Stimulated activated CD4-positive, alpha-beta T cell treated with anti-CD3 and anti-CD28 coated beads, TNF-alpha, amount 100 ng/mL, for 1 hour (primary cell): ENCODE measurements at places on chromosomes 1 and 21.

DNA sequence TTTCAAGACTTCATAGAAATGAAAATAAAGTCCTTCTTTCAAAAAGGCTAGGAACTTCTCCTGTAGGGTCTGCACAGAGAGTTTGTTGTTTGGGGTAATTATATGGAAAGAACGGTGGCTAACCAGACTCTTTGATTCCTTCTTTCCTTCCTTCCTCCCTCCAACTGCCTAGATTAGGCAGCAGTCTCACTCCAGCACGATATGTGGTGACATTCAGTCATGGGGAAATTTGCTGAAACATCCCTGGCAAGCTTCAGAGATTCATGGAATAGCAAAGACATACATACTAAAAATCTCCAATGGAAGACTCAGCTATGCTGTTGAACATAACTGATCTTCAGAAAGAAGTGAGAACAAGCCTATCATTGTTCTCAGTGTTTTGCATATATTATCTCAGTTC lies 4.3 kb downstream of the NTMT2 start:
- no peak for DNase-seq

GRCh38 chr1:161510477-161510876 lies 5.2 kb downstream of the FCGR2A start:
- DNase-seq = no peak

- no peak for DNase-seq
These were observed 29.3 kb downstream of the RRP1 start for GRCh38 chr21:43818685-43819084.

DNA sequence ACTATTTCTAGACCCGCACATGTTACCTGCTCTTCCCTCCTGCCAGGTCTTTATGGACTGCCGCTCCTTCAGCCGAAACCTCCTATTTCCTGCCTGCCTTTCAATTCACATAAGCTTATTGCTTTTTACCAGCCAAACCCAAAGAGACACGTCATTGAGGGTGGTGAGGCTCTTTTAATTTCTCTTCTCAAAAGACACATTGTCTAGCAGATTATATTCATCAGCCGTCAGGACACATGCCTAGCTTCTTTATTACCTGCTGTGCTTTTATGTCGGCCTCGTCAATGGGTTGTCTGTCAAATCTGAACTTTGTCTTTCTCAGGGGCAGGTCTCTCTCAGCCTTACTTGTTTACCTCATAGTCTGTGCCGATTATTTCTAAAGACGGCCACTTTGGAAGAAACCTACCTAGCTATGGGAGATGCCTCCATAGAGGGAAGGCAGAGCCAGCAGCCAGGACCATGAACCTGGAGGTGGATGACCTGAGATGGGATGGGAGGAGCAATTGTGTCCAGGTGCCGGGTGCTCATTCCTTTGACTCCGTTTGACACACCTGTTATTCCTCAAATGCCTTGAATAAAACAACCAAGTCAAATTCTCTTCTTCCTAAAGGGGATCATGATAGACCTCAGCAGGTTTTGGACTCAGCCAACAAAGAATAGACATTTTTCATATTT lies 42.0 kb downstream of the ZBTB18 start:
- no peak for DNase-seq

- DNase-seq = no peak
These were observed 7.3 kb upstream of the FCGR2A start for GRCh38 chr1:161497961-161498360.

DNA sequence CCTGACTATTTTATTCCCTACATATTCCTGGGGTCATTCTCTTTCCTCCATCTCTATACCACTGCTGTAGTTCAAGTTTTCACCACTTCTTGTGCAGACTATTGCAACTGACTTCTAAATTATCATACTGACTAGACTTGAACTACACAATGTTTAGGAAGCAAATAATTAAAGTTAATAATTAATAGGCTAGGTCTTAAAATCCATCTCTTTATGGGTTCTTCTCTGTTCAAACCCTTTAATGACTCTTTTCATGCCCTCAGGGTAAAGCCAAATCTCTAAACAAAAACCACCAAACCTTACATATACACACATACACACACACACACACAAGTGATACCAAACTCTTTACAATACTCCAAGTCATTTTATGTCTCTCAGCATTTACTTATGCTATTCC lies 22.3 kb upstream of the MOB3C start:
- DNase-seq = no peak

DNA sequence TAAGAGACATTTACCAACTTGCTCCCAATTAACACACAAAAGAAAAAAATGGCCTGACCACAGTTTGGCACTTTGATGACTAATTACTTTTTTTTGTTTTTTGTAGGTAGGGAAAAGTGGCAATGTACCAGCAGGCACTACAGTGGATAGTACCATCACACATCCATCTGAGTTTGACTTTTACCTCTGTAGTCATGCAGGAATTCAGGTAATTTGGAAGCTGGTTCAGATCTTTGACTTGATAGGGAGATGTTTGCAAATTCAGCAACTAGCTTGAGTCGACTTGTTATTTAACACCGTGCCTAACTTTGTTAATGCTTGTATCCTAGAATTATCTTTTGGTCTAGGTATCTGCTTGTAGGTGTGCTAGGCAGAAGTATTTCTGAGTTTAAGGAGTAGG lies 33.0 kb upstream of the AGO1 start:
- no peak for DNase-seq

- DNase-seq = no peak
These were observed 21.4 kb downstream of the OPRD1 start for GRCh38 chr1:28833381-28833780.

- no peak for DNase-seq
These were observed 3.6 kb downstream of the KCNJ15 start for GRCh38 chr21:38260426-38260825.

DNA sequence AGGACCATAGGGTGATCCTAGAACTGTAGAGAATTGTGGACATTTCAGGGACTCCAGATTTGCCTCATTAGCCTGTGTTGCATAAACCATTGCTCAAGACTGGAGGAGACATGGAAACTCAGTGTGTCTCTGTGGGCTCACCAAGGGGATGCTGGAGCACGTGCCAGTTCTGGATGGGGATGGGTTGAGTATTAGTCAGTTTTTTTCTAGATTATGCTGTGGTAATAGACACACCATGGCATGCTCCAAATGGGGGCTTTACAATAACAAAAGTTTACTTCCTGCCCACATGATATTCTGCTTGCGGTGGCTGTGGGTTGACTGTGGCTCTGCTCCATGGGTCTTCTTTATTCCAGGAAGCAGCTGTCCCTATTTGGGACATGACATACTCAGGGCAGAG lies 125.4 kb downstream of the FOXD2 start:
- DNase-seq = no peak

GRCh38 chr21:38351176-38351959 lies 94.6 kb downstream of the KCNJ15 start:
- DNase-seq = no peak

DNA sequence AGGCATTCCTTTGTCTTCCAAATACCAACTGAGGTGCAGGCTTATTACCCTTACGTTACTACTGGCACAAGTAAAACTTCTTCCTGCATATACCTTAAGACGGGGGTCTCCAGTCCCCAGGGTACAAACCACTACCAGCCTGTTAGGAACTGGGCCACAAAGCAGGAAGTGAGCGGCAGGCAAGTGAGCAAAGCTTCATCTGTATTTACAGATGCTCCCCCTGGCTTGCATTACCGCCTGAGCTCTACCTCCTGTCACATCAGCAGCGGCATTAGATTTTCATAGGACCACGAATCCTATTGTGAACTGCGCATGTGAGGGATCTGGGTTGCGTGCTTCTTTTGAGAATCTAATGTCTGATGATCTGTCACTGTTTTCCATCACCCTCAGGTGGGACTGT lies 113.1 kb downstream of the SLC45A1 start:
- no peak for DNase-seq

DNA sequence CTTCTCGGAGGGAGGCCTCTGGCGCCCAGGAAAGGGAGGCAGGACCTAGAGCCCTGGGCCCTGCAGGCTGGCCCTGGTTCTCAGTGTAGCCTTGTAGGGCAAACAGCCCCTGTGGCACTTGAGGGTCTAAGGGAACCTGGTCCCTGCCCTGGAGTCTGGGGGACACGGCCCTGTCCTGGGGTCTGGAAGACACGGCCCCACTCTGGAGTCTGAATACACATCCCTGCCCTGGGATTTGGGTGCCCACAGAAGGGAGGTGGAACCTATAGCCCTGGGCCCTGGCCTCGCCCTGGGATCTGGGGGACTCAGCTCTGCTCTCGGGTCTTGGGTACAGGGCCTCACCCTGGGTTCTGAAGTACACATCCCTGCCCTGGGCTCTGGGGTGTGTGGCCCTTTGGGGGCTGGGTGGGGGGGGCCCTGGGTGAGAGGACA lies 97.9 kb downstream of the OBSCN start:
- DNase-seq = no peak

DNA sequence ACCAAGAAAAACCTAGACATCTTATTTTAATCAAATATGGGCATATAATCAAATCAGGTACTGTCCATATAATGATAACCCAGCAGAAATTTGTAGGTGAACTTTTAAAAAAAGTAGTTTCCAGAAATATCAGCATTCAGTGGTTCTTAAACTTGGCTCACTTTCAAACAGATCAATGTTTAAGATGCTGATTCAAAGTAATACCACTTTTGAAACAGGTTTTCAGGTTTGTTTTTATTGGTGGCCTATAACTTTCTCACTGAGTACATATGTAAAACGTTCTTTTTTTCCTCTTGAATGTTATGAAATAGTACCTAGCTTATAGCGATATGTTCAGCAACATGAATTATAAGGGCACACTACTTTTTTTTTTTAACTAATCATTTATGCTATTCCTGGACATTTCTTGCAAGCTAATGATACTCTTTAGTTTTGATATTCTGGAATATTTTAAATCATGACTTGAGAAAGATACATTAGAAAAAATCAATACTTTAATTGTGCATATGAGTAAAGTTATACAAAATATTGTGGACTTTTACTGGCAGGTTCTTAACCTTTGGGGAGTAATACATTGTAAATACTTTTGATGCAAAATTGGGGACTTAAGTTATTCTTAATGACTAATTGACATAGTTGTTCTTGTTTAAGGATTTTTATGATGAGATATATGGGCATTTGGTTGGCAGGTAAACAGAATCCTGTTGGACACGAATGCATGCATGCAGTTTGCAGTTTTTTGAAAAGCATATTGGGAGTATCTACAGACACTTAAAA lies 3.0 kb downstream of the NFIA start:
- DNase-seq = no peak

DNA sequence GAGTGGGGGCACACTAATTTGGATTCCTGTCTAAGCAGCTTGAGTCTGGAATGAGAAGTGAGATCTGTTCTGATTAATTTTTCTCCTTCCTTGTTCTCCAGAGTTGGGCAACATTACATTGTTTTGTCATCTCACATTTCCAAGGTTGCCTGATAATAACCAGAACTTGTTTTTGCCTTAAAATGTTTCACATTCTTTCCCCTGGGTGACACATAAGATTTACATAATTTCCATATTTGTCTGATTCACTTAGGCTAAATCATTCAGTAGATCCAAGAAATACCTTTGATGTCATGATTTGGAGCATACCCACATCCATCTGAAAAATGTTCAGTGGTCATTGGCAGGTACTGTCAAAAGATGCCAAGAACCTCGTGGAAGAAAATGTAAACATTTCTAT lies 60.3 kb downstream of the XCL2 start:
- DNase-seq = no peak

GRCh38 chr1:941588-942383 lies 17.3 kb downstream of the NOC2L start:
- no peak for DNase-seq

DNA sequence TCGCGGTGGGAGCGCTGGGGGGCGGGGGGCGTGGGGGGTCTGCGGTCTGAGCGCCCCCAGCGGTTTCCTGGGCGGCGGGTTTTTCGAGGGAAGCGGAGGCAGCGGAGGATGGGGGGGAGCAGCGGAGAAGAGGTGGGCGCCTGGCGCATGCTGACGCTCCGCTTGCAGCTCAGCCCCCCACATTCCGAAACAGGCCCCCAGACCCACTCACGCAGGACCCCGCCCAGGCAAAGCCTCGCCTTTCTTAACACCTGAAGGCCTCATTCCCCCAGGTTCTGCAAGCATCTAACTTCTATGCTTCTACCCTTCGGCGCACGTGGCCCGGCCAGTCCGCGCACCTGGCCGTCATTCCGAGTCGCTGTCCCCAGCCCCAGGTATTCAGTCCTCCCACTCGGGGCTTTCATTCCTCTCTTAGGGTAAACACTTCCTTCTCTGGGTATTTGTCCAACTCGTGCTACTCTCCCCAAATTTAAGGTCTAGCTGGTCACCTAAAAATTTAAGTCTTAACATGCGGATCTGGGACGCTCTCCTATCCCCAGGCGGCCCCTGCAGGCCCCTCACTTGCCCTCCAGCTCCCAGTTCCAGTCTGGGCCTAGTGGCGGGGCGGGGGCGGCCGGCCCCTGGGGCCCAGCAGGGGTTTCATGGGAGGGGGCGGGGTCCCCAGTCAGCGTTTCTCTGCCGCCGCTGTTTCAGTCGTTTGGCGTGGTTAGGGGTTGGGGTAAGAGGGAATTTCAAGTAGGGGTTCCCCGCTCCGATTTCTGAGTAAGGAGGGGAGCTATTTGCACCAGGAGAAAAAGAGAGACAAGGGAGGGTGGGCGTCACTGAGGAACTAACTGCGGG lies 2.8 kb upstream of the ZBTB7B start:
- no peak for DNase-seq

DNA sequence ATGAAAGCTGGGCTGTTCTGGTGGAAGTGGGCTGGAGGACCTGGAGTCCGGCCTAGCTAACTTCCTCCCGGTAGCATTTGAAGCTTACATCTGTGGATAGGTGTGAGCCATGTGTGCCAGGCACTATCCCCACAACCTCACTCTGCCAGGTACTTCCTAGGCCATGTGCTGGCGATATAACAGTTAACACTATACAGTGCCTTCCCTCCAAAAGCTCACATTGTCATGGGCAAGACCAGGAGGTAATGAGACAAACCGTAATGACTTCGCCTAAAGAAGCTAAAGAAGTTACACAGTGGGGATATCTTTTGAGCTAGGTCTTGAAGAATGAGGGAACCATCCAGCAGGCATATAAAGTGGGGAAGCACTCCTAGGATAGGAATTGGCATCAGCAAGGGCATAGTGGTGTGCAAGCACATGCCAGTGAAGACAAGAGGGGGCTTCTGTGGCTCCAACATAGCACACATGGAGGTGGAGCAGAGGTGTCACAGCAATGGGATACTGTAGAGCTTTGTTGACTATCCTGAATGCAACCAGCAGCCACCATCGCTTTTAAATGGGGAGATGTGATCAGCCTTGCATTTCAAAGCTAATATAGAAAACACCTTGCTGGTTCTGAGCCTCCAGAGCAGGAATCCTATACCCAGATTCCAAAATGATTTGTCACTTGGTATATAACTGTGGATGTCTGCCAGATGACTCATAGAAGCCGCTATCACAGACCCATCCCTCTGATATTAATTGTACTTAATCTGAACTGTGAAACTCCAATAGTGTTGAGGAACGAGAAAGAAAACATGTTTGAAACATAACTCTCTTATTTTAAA lies 466.3 kb downstream of the LMO4 start:
- DNase-seq = no peak

GRCh38 chr1:206656936-206657335 lies 21.6 kb downstream of the DYRK3 start:
- DNase-seq = no peak
